ENCODE measurements at places on chromosomes 16 and 17. TPM values are rescaled to one million over a fixed set of nuclear protein-coding genes. Genes with fewer than 3 reads are reported as not detected.

GRCh38 chr16:525520-526180, 1.9 kb upstream of the CAPN15 start:
- H3K4me1 ChIP-seq, result peaks cover 39% of the 10 kb centered on the region
- H3K27me3 ChIP-seq, result no peaks in the 10 kb centered on the region
- no peak overlapping the region for H3K4me3 ChIP-seq

DNA sequence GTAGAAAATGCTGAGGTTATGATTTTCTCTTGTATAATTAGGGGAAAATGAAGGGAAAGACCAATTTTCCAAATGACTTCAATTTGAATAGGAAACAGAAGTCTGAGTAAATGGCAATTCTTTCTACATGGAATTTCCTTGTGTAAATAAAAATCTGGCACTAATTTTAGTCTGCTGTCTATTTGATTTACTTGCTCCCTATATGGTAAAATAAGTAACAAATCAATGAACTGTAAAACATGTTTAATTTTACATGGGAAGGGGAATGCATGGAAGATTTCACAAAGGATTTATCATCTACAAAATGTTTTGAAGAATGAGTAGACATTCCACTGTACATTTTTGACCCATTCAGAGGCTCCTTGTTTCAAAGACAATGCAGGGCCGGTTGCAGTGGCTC, 811.6 kb upstream of the GOT2 start:
- no peak overlapping the region for H3K4me3 ChIP-seq
- peak; percentile 26 for DNase-seq
- H3K36me3 ChIP-seq, result no peaks in the 10 kb centered on the region
- H3K4me1 ChIP-seq, result no peaks in the 10 kb centered on the region

GRCh38 chr17:7431231-7431630, 2.6 kb downstream of the SPEM3 start:
- DNase-seq, result no peak
- H3K27ac ChIP-seq, result no peak overlapping the region
- H3K36me3 ChIP-seq, result no peaks in the 10 kb centered on the region
- H3K27me3 ChIP-seq, result no peaks in the 10 kb centered on the region

- H3K27me3 ChIP-seq, result no peaks in the 10 kb centered on the region
- H3K36me3 ChIP-seq, result no peaks in the 10 kb centered on the region
- H3K27ac ChIP-seq, result no peak overlapping the region
Measured at GRCh38 chr16:15509593-15510535, 75.5 kb downstream of the BMERB1 start.

GRCh38 chr16:2174396-2175131, 19.0 kb downstream of the TRAF7 start:
- H3K27ac ChIP-seq, result no peak overlapping the region
- H3K36me3 ChIP-seq, result no peaks in the 10 kb centered on the region
- no peak for DNase-seq
- H3K27me3 ChIP-seq, result no peaks in the 10 kb centered on the region
- H3K4me3 ChIP-seq, result no peak overlapping the region

- no peaks in the 10 kb centered on the region for H3K4me1 ChIP-seq
- DNase-seq, result no peak
- H3K36me3 ChIP-seq, result no peaks in the 10 kb centered on the region
- peaks cover 2% of the 10 kb centered on the region for H3K27me3 ChIP-seq
Measured at GRCh38 chr17:4902540-4902939, 358 bp downstream of the CHRNE start.

- H3K27ac ChIP-seq, result peak overlapping the region; percentile 99
- H3K36me3 ChIP-seq, result peaks cover 3% of the 10 kb centered on the region
- DNase-seq, result peak; percentile 97
- H3K4me3 ChIP-seq, result peak overlapping the region; percentile 82
Measured at GRCh38 chr17:7841915-7842379, 7.9 kb downstream of the KDM6B start.

DNA sequence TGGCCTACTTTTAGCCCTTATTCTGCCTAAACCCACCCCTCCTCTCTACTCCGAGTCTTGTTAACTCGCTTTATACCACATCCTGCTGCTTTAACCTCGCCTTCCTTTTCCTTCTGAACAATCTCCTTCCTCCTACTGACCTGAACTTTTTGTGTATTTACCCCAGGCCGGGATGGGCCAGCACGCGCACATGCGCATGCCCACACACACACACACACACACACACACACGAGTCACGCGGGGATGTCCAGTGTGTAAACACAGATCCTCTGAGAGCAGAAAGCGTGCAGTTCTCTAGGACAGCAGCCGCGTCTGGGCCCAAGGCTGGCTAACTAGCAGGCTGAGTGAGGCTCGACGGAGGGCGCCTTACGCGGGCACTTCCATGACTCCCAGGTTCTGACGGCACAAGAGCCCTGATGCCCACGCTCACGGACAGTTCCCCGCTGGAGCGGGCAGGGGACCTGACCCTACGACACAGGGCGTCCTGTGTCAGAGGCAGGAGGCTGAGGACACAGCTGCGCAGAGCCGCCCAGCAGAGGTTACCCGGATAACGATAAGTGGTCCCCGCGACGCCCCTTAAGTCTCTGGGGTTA, 610 bp downstream of the PIK3R5 start:
- peak; percentile 8 for DNase-seq
- H3K27ac ChIP-seq, result no peak overlapping the region
- no peaks in the 10 kb centered on the region for H3K4me1 ChIP-seq
- peaks cover 11% of the 10 kb centered on the region for H3K27me3 ChIP-seq

DNA sequence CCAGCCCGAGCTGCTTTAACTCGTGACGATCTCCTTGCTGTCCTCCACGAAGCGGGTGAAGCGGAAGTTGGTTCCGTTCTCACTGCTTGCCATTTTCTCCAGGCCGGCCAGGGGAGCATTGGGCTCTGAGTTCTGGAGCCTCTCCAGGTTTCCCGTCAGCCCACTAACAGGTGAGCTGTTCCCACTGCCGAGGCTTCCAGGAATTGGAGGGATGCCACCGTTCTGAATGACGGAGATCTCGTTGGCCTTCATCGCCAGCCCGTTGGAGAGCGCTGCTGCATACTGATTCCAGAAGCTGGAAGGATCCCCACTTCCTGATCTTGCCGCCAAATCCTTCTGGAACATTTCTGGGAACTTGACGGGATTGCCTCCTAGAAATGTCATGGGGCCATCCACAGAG, 14.0 kb downstream of the SALL1 start:
- no peak overlapping the region for H3K4me3 ChIP-seq
- peak overlapping the region; percentile 54 for H3K27ac ChIP-seq
- peaks cover 31% of the 10 kb centered on the region for H3K36me3 ChIP-seq
- H3K4me1 ChIP-seq, result peaks cover 14% of the 10 kb centered on the region

GRCh38 chr16:88514070-88514469, 56.1 kb upstream of the ZC3H18 start:
- no peaks in the 10 kb centered on the region for H3K36me3 ChIP-seq
- no peaks in the 10 kb centered on the region for H3K27me3 ChIP-seq
- no peak overlapping the region for H3K27ac ChIP-seq
- no peak overlapping the region for H3K4me3 ChIP-seq

- no peaks in the 10 kb centered on the region for H3K27me3 ChIP-seq
- H3K36me3 ChIP-seq, result no peaks in the 10 kb centered on the region
- H3K27ac ChIP-seq, result no peak overlapping the region
- no peak for DNase-seq
- H3K4me3 ChIP-seq, result no peak overlapping the region
- H3K4me1 ChIP-seq, result no peaks in the 10 kb centered on the region
Measured at GRCh38 chr17:40702271-40702670, 1.3 kb downstream of the KRT24 start.

GRCh38 chr16:1063728-1064127, 8.8 kb upstream of the SSTR5 start:
- H3K4me1 ChIP-seq, result no peaks in the 10 kb centered on the region
- H3K36me3 ChIP-seq, result no peaks in the 10 kb centered on the region
- H3K27ac ChIP-seq, result no peak overlapping the region
- H3K4me3 ChIP-seq, result no peak overlapping the region
- DNase-seq, result no peak

GRCh38 chr17:15194859-15195277, 70.3 kb downstream of the PMP22 start:
- H3K27ac ChIP-seq, result no peak overlapping the region
- no peak overlapping the region for H3K4me3 ChIP-seq
- no peaks in the 10 kb centered on the region for H3K36me3 ChIP-seq
- DNase-seq, result no peak

DNA sequence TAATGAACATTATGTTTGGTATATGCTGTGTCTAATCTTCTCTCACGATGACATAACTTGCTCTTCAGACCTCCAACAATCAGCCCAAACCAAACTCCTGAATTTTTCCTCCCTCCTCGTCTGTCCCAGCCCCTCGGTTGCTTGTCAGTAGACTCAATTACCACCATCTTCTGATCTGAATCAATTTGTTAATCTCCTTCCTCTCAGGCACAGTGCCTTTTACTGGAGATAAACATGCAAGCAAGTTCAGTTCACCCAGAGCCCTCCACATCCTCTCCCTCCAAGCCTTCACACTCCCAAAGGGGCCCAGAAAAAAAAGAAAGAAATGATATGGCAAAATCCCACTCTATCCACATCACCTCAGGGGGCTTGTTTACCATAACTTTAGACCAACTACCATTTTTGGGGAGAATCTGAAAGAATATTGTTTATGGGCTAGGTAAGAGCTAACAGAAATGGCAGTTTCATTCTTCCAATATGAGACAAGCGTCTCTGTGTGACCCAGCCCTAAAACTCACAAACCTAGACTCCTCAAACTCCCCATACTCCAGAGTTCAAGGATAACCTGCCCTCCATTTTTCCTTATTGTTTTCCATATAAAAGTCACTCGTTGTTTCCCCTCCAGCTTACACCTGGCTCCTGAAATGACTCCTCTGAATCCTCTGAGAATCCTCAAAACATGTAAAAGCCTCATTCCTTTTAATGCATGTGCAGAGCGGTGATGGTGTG, 1.5 kb downstream of the TEX2 start:
- DNase-seq, result no peak
- peaks cover 12% of the 10 kb centered on the region for H3K4me1 ChIP-seq
- no peak overlapping the region for H3K27ac ChIP-seq
- no peaks in the 10 kb centered on the region for H3K27me3 ChIP-seq

DNA sequence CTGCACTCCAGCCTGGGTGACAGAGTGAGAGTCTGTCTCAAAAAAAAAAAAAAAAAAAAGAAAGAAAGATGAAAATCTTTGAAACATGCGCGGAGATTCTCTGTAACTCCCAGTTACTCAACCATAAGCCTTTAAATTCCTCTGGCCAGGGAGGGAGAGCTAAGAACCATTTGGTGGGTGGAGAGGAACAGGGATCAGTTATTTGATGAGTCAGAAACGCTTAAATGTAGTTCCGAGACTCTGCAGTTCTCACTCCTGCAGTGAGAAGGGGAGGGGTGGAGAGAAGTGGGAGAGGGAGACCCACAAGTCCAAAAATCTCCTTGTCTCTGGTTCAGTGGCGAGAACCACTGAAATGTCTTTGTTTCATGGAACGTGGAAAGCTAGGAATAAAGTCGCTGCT, 266.7 kb downstream of the SOX9 start:
- no peak for DNase-seq
- H3K4me3 ChIP-seq, result no peak overlapping the region
- H3K27me3 ChIP-seq, result no peaks in the 10 kb centered on the region
- H3K27ac ChIP-seq, result no peak overlapping the region

DNA sequence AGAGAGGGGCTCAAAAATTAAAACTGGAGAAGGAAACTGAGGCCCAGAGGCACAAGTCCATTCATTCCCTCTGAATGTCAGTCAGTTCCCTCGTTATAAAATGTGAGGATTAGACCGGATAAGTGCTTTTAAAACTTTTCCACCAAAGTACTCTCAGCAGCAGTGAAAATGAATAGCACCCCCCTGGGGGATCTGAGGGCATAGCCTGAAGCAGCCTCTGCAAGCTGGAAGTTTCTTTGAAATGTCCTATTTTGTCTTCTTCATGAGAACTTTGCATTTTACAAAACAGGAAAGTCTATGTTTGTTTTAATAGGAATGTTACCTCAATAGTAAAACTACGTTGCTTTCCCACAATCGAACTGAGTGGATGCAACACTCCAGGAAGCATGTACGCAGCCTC, 273.0 kb downstream of the CEP112 start:
- H3K27ac ChIP-seq, result no peak overlapping the region
- peak; percentile 45 for DNase-seq
- no peaks in the 10 kb centered on the region for H3K36me3 ChIP-seq
- no peaks in the 10 kb centered on the region for H3K4me1 ChIP-seq
- no peaks in the 10 kb centered on the region for H3K27me3 ChIP-seq
- no peak overlapping the region for H3K4me3 ChIP-seq

GRCh38 chr16:5665834-5666233, 568.2 kb upstream of the EEF2KMT start:
- no peaks in the 10 kb centered on the region for H3K36me3 ChIP-seq
- no peak overlapping the region for H3K27ac ChIP-seq
- no peak overlapping the region for H3K4me3 ChIP-seq
- no peaks in the 10 kb centered on the region for H3K27me3 ChIP-seq

DNA sequence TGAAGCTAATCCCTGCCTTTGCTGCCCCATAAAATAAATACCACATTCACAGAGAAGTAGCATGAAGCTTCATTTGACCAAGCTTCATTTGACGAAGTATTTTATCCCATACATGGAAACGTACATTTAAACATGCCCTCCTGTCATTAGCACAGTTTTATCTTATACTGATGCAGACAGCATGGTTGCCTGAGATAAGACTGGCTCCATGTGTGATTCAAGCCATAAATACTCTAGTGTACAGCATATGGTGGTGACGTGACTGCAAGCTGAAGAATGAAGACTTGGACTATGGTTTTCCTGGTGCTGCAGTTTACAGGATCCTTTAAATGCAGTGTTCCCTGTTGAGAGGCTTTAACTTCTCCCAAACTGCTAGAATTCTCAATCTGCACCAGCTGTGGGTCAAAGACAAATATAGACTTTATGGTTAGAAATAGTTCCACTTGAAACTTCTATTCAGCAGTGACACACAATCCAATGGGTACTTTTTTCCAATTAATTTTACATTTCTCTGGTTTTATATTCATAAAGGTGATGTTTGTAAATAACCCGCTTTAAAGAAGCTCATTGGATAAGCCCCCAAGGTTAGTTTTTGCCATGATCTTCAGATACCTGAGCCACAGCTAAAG, 64.9 kb downstream of the CYB561 start:
- DNase-seq, result no peak
- H3K4me1 ChIP-seq, result no peaks in the 10 kb centered on the region
- H3K27me3 ChIP-seq, result no peaks in the 10 kb centered on the region
- no peak overlapping the region for H3K27ac ChIP-seq
- peaks cover 2% of the 10 kb centered on the region for H3K36me3 ChIP-seq

DNA sequence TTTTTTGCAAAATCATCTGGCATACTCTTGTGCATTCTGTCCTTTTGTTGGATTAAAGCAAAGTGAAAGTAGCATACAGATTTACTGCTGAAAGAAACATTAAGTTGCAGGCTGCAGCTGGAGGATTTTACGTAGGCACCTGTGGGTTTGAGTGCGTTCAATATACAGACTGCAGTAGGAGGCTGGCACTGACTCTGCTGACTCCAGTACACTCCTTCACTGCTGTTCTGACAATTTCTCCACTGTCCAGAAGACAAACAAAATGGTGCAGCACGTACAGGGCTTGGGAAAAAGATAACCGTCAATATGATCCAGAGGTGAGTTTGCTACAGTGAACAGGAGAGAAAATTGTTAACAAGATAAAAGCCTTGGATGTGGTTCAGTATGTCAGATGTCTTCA, 73.3 kb downstream of the TANC2 start:
- H3K27me3 ChIP-seq, result no peaks in the 10 kb centered on the region
- H3K4me3 ChIP-seq, result no peak overlapping the region
- no peaks in the 10 kb centered on the region for H3K36me3 ChIP-seq
- DNase-seq, result no peak
- H3K27ac ChIP-seq, result no peak overlapping the region

- H3K4me1 ChIP-seq, result no peaks in the 10 kb centered on the region
- H3K27me3 ChIP-seq, result no peaks in the 10 kb centered on the region
- no peak overlapping the region for H3K4me3 ChIP-seq
- no peaks in the 10 kb centered on the region for H3K36me3 ChIP-seq
Measured at GRCh38 chr16:2415085-2415484, 14.2 kb upstream of the CCNF start.

The SPNS2 gene
- total RNA-seq, result 60.5 TPM

The PROCA1 gene
- 3.4 TPM for total RNA-seq

The CA5A gene
- total RNA-seq, result not detected

The CCDC47 gene
- 83.1 TPM for total RNA-seq

The CDH13 gene
- total RNA-seq, result 13.8 TPM

The RABEP1 gene
- 47.6 TPM for total RNA-seq

The SYT17 gene
- total RNA-seq, result 5.8 TPM

Data from kidney (tissue), 22 donors.